Osteocyte (in vitro differentiated cells): ENCODE measurements at places on chromosomes 4 and X. TPM values are rescaled to one million over a fixed set of nuclear protein-coding genes. Genes with fewer than 3 reads are reported as not detected.

The TRPC5OS gene
- not detected in 2 replicates for total RNA-seq

The PRKG2 gene
- total RNA-seq: not detected in 2 replicates

- no peak for DNase-seq
These were observed 101.2 kb downstream of the SMIM20 start for GRCh38 chr4:26015133-26015651.

- no peak for DNase-seq
These were observed 150.8 kb upstream of the CXCL13 start for GRCh38 chr4:77454858-77455257.

GRCh38 chr4:154960476-154960875 is 179.4 kb downstream of the RBM46 start:
- no peak for DNase-seq

DNA sequence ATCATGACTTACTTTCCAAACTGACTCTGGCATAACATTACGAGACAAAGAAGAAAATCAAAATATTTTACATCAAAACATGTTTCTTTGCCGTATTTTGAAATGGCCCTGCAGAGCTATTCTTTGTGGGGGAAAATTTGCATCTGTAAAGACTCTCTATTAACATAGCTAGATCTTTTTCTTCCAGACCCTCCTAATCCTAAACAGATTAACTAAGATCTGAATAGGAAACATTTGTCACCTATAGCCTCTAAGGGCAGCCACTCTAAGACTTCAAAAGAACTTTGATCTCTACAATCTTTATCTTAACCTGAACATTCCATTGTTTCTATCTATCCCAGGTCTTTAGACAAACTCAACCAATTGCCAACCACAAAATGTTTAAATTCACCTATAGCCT is 176.6 kb upstream of the CENPE start:
- DNase-seq: no peak

- DNase-seq: no peak
These were observed 18.0 kb downstream of the STARD8 start for GRCh38 chrX:68665502-68665901.

GRCh38 chr4:187433141-187433540 is 562.4 kb upstream of the ZFP42 start:
- DNase-seq: no peak
